Osteoblast (primary cell): ENCODE measurements at places on chromosomes 4 and X. TPM values are rescaled to one million over a fixed set of nuclear protein-coding genes. Genes with fewer than 3 reads are reported as not detected.

RTL5 gene
- total RNA-seq = 2.1 and 2.2 TPM in 2 replicates

GPRASP3 gene
- total RNA-seq = 3.2 and 3.3 TPM in 2 replicates

ATOH1 gene
- not detected in 2 replicates for total RNA-seq

GLRB gene
- 27.1 and 32.4 TPM in 2 replicates for total RNA-seq

DCAF12L1 gene
- total RNA-seq = not detected in 2 replicates

ZBED1 gene
- total RNA-seq = 52.2 and 57.2 TPM in 2 replicates

GAGE12F gene
- total RNA-seq = not detected in 2 replicates

PPARGC1A gene
- 2.1 and 2.5 TPM in 2 replicates for total RNA-seq

FRG2 gene
- not detected in 2 replicates for total RNA-seq

C4orf50 gene
- total RNA-seq = not detected in 2 replicates

NUP62CL gene
- total RNA-seq = not detected in 2 replicates

PRSS12 gene
- 8.5 and 9.4 TPM in 2 replicates for total RNA-seq

ARMCX5 gene
- 19.7 and 21.7 TPM in 2 replicates for total RNA-seq

RBMXL3 gene
- total RNA-seq = not detected in 2 replicates

EDA2R gene
- 13.4 and 17.1 TPM in 2 replicates for total RNA-seq

RAB40A gene
- under 0.01 and 0.29 TPM in 2 replicates for total RNA-seq

ACSL1 gene
- 57.5 and 61.0 TPM in 2 replicates for total RNA-seq

MBNL3 gene
- 1.8 and 2.9 TPM in 2 replicates for total RNA-seq

RHOXF1 gene
- not detected in 2 replicates for total RNA-seq

ARMCX4 gene
- total RNA-seq = 5.0 and 5.1 TPM in 2 replicates

NLGN4X gene
- 1.4 and 11.5 TPM in 2 replicates for total RNA-seq

DCAF16 gene
- 28.3 and 35.1 TPM in 2 replicates for total RNA-seq

RPS6KA3 gene
- total RNA-seq = 45.4 and 54.6 TPM in 2 replicates

NXF2B gene
- total RNA-seq = not detected in 2 replicates

TIGD4 gene
- 0.29 and 0.36 TPM in 2 replicates for total RNA-seq

PDE6B gene
- total RNA-seq = not detected in 2 replicates

SPANXD gene
- not detected in 2 replicates for total RNA-seq

ZNF711 gene
- 1.4 and 1.5 TPM in 2 replicates for total RNA-seq

RAB41 gene
- not detected in 2 replicates for total RNA-seq

DUSP9 gene
- total RNA-seq = under 0.01 TPM in 2 replicates

ZNF185 gene
- total RNA-seq = 1.1 and 1.2 TPM in 2 replicates

MAGEC2 gene
- not detected in 2 replicates for total RNA-seq

PROM1 gene
- total RNA-seq = not detected in 2 replicates

TRPC5OS gene
- not detected in 2 replicates for total RNA-seq

UGT8 gene
- under 0.01 TPM in 1 of 2 replicates, not detected in the other for total RNA-seq

PAGE1 gene
- not detected in 2 replicates for total RNA-seq

SLC38A5 gene
- 48.9 and 52.8 TPM in 2 replicates for total RNA-seq

TMEM156 gene
- total RNA-seq = under 0.01 TPM in 1 of 2 replicates, not detected in the other

BST1 gene
- total RNA-seq = 30.6 and 31.8 TPM in 2 replicates

POU3F4 gene
- total RNA-seq = not detected in 2 replicates

SAP30 gene
- total RNA-seq = 22.1 and 25.3 TPM in 2 replicates

RPS3A gene
- total RNA-seq = 1,627 and 1,843 TPM in 2 replicates

TXK gene
- 0.59 and 0.72 TPM in 2 replicates for total RNA-seq

NAP1L3 gene
- total RNA-seq = 12.4 and 14.1 TPM in 2 replicates

RTL9 gene
- total RNA-seq = 0.59 and 0.72 TPM in 2 replicates

GLRA3 gene
- total RNA-seq = not detected in 2 replicates

PCDH10 gene
- 3.8 and 5.1 TPM in 2 replicates for total RNA-seq

IL3RA gene
- total RNA-seq = 0.72 and 0.88 TPM in 2 replicates

ARHGAP36 gene
- not detected in 2 replicates for total RNA-seq

VEGFD gene
- under 0.01 and 0.36 TPM in 2 replicates for total RNA-seq
